Activated CD8-positive, alpha-beta memory T cell treated with anti-CD3 and anti-CD28 coated beads for 24 hours (primary cell): ENCODE measurements at places on chromosomes 3 and 15.
A peak's percentile ranks its signal among the peaks of the same experiment; 100 is the strongest.

GRCh38 chr3:146970236-146970635 is 365.1 kb upstream of the PLSCR5 start:
- DNase-seq = no peak

DNA sequence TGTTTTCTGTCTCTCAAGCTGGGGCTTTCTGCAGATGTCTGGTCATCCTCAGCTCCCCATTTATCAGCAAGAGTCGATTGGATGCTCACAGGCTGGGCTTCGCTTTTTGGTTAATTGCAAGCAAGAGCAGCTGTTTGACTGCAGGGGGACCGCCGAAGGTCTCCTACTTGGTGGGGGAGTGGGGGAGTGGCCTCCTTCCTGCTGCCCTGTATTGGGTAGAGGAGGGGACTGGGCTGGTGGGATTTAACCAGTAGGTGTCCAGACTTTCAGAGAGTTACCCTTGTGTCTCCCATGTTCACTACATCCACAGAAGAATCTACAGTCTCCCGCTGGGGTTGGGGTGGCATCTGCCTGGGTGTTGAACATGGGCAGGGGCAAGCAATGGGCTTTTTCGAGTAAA is 78.7 kb downstream of the PLXNA1 start:
- no peak for DNase-seq

DNA sequence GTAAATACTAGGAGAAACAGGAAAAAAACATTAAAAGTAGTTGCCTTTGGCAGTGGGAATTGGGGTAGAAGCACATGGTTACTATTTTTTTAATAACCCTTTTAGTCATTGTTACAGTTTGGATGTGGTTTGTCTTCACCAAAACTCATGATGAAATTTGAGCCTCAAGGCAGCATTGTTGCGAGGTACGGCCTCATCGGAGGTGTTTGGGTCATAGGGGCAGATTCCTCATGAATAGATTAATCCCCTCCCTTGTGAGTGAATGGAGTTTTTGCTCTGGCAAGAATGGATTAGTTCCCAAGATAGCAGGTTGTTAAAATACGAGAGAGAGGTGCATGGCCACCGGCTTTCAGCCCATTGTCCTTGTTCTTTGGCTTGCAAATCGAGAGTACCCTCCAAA is 92.6 kb downstream of the LEKR1 start:
- no peak for DNase-seq

GRCh38 chr3:30012941-30013543 is 593.4 kb upstream of the TGFBR2 start:
- peak; percentile 65 for DNase-seq

GRCh38 chr3:18201315-18201714 is 223.8 kb downstream of the SATB1 start:
- no peak for DNase-seq

GRCh38 chr3:130792246-130792645 is 45.6 kb upstream of the PIK3R4 start:
- no peak for DNase-seq

GRCh38 chr3:42499478-42499871 is 3.0 kb upstream of the VIPR1 start:
- peak; percentile 48 for DNase-seq

- DNase-seq = no peak
Observed at GRCh38 chr3:39917065-39917773, 107.8 kb downstream of the MYRIP start.

- no peak for DNase-seq
Observed at GRCh38 chr15:88658070-88658965, 19.5 kb downstream of the ISG20 start.

DNA sequence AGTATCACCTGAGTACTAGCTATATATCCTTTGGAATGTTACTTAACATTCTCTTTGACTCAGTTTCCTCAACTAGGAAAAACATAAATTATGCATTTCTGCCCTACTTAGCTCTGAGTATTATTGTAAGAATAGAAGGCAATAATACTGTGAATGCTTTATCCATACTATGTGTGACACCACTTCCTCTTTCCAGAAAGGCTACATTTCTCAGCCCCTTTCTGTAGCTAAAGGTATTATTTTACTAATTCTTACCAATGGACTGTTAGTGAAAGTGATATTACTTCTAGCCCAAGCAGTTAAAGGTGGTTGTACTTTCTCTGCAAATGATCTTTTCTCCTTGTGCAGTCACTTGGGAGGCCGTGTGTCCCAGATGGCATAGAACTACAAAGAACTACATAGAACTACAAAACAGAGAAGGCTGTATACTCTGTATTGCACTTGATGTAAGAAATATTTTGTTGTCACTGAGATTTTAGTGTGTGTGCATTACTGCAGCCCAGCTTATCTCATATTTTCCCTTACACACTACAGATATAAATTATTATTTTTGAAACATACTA is 35.1 kb downstream of the MYH15 start:
- DNase-seq = no peak

- DNase-seq = no peak
Observed at GRCh38 chr3:119125742-119126504, 20.0 kb upstream of the TEX55 start.

DNA sequence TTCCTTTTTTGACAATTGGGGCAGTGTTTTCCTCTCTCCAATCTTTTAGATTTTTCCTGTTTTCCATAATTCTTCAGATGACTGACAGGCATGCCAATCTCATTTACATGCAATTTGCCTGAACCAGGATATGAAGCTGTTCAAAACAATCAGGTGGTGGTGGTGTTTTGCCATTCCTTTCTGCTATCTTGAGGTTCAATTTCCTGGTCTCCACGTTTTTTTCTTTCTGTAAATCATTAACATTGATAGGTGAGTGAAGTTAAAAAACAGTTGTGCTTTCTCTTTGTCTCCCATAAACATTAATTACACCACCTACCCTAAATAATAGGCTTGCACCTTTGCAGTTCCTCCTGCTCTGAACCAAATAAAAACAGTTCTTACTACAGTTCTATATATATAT is 49.1 kb downstream of the C2CD4A start:
- DNase-seq = no peak

- no peak for DNase-seq
Observed at GRCh38 chr3:175193815-175194518, 334.8 kb downstream of the NAALADL2 start.

DNA sequence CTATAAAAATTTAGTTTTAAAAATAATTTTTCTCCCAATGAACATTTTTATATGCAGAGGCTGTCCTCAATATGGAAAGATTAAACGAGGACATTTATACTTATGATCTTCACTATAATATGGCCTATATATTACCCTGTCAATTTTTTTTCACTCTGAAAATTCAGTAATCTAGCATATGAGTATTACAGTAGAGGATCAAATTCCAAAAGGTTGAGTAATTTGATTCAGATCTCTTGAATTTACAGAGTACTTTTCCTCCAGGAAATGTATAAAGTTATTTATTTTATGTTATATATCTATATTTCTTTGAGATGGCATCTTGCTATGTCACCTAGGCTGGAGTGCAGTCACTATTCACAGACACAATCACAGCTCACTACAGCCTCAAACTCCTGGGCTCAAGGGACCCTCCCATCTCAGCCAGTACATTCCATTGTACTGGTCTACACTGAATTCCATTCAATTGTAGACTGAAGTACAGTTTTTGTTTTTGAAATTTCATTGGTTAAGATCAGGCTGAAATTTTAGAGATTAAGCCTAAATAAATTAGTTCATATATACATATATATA is 16.3 kb upstream of the TRPM7 start:
- no peak for DNase-seq

DNA sequence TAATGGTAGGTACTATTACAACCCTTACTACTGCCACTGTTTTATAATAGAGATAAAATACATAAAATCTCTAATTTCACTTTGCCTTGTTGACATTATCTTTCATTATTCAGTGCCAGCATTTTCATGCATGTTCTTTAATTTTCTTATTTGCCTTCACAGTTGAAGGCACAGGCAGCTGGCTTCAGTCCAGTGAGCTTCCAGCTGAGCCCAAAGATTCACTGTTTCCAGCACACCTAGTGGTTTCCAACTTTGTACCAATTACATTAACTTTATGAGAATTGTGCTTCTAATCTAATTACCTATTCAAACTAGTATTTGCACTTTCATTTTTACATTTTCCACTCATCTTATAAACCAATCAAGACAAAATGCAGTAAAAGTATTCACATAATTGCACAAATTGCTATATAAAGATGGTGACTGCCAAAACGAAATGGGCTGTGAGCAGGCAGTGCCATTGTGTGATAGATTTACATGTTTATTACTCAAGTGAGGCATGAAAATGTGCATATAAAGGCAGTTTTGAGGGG is 228.3 kb downstream of the MFSD1 start:
- DNase-seq = no peak

DNA sequence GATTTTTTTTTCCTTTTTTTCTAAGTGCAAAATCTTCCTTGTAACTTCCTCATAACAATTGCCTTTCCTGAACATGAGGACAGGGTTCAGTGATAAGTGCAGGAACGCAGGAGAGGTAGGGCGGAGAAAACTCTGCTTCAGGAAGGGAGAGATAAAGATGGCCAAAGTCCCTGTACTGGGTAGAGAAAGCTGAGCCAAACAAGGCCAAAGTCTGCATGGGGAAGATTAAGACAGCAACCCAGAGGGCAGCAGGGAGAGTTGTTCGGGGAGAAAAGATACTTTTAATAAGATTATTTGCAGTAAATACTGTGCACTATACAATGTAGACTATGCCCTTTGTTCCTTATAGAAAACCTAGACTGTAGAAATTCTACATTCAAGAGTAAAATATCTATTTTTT is 55.4 kb upstream of the LRRFIP2 start:
- no peak for DNase-seq

GRCh38 chr3:87627316-87627715 is 350.9 kb upstream of the POU1F1 start:
- no peak for DNase-seq

DNA sequence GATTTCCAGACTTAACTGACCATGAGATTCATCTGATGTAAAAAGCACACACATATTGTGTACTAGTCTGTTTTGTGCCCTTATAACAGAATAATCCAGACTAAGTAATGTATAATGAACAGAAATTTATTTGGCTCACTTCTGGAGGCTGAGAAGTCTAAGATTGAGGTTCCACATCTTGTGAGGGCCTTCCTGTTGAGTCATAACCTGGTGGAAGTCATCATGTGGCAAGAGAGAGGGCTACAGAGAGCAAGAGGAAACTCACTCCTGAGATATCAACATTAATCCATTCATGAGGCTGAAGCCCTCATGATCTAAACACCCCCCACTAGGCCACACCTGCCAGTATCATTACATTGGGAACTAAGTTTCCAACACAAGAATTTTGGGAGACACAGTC is 977.6 kb downstream of the MCTP2 start:
- DNase-seq = no peak

DNA sequence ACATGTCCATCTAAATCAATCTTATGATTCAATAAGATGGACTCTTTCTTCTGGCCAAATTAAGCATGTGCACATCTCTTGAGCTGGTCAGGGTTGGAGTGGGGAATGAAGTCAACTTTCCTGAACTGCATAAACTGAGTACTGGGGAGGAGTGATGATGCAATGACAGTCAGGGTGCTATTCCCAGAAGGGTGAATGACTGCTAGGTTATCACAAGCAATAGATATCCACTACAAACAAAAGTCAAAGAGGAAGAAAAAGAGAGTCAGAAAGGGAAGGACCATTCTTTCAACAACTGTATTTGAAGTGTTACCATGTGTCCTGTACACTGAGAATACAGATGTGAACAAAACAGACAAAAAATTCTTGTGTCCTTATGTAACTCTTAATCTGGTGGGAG is 70.0 kb downstream of the ALCAM start:
- DNase-seq = no peak

- no peak for DNase-seq
Observed at GRCh38 chr3:195800240-195800639, 11.5 kb downstream of the MUC4 start.

DNA sequence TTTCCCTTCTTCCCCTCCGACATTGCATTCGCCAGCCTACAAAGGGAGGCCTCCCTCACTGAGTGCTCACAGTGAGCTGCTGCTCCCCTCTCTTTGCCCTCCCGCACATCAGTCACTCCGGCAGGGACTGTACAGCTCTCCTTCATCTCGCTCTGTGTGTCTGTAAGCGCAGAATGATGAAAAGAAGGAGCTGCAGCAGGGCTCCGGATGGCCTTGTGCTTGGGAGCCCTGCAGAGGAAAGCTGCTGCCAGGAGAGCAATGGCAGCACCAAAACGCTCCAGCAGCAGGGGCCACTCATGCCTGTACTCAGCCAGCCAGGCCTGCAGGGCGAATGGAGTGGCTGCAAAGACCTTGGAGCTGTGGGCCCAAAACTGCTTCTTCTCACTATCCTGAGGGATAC is 107.0 kb upstream of the NSMCE3 start:
- DNase-seq = no peak

GRCh38 chr3:16090024-16090423 is 84.5 kb upstream of the GALNT15 start:
- DNase-seq = no peak

DNA sequence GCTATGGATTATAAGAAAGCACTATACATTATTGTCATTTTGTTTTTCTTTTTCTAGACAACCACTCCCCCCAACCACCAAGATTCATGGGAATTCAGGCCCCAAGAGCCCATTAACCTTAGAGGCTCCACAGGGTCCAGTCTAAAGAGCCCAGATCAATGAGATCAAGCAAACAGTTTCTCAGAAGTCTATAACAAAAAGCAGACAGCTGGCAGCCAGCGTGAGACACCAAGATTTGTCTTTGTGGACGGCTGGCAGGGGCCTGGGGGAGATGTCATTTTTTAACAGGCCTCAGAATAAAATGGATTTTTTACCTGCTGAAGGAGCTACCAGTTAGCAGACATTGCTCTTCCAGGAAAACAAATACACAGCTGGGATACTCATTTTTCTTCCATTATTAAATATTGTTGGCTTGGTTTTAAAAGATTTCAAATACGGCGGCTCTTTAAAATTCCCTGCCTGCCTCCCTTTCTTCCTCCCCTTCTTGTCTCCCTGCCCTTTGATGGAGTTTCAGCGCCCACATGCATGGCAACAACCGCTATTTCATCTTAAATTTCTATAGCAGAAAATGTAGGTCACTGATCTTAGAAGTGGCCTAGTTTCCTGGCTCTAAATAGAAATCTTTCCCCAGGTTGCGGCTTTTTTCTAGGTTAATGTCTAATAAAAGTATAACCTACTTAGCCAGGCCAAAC is 130.6 kb downstream of the FAM174B start:
- DNase-seq = no peak

GRCh38 chr3:99023590-99024192 is 122.2 kb upstream of the DCBLD2 start:
- no peak for DNase-seq

GRCh38 chr15:87200149-87200548 is 1056.4 kb downstream of the NTRK3 start:
- no peak for DNase-seq

GRCh38 chr15:94083467-94084052 is 147.8 kb upstream of the MCTP2 start:
- no peak for DNase-seq
